ENCODE measurements at places on chromosomes 2 and 18. TPM values are rescaled to one million over a fixed set of nuclear protein-coding genes. Genes with fewer than 3 reads are reported as not detected.

INHBB gene
- 2.4 TPM for polyA plus RNA-seq

DSC2 gene
- polyA plus RNA-seq, result 7.2 TPM

NEU2 gene
- not detected for polyA plus RNA-seq

ST6GAL2 gene
- polyA plus RNA-seq, result not detected

RRM2 gene
- polyA plus RNA-seq, result 15.2 TPM

SLC11A1 gene
- 2.3 TPM for polyA plus RNA-seq

TXNDC2 gene
- not detected for polyA plus RNA-seq

ABCG8 gene
- 10.0 TPM for polyA plus RNA-seq

DUSP19 gene
- 0.97 TPM for polyA plus RNA-seq

DSG1 gene
- 0.04 TPM for polyA plus RNA-seq

PLCL1 gene
- polyA plus RNA-seq, result not detected

OXER1 gene
- 11.3 TPM for polyA plus RNA-seq

SUPT7L gene
- polyA plus RNA-seq, result 77.5 TPM

PPP1R1C gene
- polyA plus RNA-seq, result 3.5 TPM

MYO7B gene
- 0.03 TPM for polyA plus RNA-seq

TMEM150A gene
- polyA plus RNA-seq, result 111 TPM

ZNF24 gene
- 19.5 TPM for polyA plus RNA-seq

GPR39 gene
- polyA plus RNA-seq, result 0.55 TPM

CAPN14 gene
- polyA plus RNA-seq, result not detected

UPP2 gene
- 0.28 TPM for polyA plus RNA-seq

TGFA gene
- 6.7 TPM for polyA plus RNA-seq

GALNT3 gene
- polyA plus RNA-seq, result 0.30 TPM

PPP4R1 gene
- 72.4 TPM for polyA plus RNA-seq

DCDC2C gene
- polyA plus RNA-seq, result not detected

CFC1 gene
- polyA plus RNA-seq, result not detected

IGFBP2 gene
- polyA plus RNA-seq, result 5.8 TPM

NYAP2 gene
- not detected for polyA plus RNA-seq

CTAGE1 gene
- polyA plus RNA-seq, result not detected

STAT4 gene
- 0.37 TPM for polyA plus RNA-seq

CCDC88A gene
- polyA plus RNA-seq, result 43.2 TPM

SLC4A5 gene
- polyA plus RNA-seq, result 0.50 TPM

RAB6D gene
- 0.03 TPM for polyA plus RNA-seq

TBR1 gene
- 0.03 TPM for polyA plus RNA-seq

PLCD4 gene
- 0.26 TPM for polyA plus RNA-seq
